ENCODE measurements at places on chromosomes 3 and 15.

DNA sequence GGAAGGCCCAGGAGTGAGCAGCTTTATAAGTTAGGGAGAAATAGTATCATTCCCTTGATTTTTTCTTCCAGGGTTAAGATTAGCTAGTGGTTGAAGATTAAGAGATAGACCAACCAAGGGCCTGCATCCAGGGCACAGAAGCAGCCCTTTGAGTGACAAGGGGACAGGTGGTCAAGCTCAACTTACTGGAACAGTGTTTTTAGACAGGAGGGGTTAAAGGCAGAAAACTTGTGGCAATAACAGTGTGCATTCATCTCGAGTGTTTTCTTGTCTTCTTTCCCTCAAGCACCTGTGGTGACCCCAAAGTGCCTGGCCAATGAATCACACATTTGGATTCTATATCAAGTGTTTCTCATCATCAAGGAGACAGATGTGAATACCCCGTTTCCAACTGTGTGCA is 267.5 kb downstream of the PDCD6IP start:
- DNase-seq, result no peak

- DNase-seq, result no peak
Measured at GRCh38 chr3:129413687-129414506, 14.5 kb downstream of the EFCAB12 start.

GRCh38 chr15:69403594-69403993 is 10.6 kb upstream of the KIF23 start:
- DNase-seq, result no peak

GRCh38 chr3:136885357-136886213 is 23.6 kb downstream of the NCK1 start:
- no peak for DNase-seq

GRCh38 chr3:154943981-154944380 is 136.1 kb upstream of the MME start:
- DNase-seq, result no peak

- DNase-seq, result no peak
Measured at GRCh38 chr3:196963631-196963953, 5.0 kb downstream of the PIGZ start.

- DNase-seq, result no peak
Measured at GRCh38 chr3:87206070-87206469, 21.0 kb upstream of the CHMP2B start.

DNA sequence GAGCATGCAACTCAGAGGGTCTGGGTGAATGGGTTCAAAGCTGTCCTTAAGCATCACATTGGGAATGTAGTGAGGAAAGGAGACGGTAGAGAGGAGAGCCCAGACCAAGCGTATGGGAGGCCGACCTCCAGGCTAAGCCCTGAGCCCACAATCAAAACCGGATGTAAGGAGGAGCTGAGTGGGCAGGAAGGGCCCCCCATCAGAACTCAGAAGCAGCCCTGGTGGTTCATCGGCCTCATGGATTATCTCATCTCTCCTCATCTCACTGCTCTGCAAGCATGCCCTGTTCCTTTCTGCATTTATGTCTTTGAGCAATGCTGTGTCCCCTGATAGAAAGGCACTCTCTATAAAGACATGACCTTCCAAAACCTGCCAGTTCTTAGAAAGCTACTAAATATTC is 6.2 kb downstream of the HDC start:
- no peak for DNase-seq

GRCh38 chr15:85168642-85169173 is 187.1 kb downstream of the PDE8A start:
- DNase-seq, result peak; percentile 21

DNA sequence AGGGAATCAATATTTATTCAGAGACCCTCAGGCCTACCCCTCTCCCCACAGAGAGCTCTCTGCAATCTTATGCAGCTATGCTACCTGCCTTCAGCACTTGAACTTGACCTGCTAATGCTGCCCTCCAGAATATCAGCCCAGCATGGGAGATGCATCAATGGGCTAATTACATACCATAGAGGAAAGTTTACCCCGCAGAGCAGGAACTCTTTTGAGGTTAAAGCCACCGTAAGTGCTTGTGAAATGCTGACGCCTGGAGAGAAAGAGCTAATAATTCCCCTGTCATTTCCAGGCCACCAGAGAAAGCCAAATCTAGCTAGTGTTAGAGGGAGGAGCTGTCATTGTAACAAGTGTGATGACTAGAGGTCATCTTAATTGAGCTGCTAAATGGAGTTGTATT is 127.5 kb downstream of the CHST2 start:
- DNase-seq, result no peak

DNA sequence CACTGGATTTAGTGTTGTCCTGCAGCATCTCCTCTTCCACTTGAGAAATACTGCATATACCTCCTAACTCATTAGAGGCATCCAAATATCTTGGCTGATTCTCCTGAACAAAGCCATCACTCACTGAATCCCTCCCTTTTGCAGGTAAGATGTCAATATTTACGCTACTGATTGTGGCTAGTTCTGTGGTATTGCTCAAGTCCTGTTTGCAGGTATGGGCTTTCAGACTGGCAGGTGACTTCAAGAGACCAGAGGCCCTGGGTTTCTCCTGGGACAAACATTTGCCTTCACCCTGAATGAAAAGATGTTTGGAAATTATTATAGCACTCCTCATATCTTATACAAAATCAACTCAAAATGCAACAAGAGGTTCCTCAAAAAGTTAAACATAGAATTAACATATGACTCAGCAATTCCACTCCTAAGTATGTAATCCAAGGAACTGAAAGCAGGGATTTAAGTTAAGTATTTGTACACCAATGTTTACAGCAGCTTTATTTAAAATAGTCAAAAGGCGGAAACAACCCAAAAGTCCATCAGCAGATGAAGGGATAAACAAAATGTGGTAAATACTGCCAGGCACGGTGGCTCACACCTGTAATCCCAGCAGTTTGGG is 18.6 kb downstream of the NEK4 start:
- no peak for DNase-seq

DNA sequence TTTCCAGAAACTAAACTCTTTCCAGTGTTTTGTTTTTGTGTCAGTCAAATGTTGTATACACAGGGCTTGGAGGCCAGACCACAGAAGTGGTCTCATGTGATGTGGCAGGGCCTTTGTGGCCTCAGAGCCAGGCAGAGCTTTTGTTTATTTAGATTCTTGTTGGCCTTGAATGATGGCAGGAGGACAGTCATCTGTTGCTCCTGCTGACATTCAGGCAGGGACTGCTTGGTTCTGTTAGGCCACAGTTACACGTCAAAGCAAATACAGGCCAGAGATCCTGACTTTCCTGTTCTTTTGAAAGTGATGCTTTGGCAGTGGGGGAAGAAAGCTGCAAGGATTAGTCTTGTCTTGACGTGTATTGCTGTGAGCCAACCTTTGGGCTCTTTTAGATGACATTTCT is 325.1 kb downstream of the CACNA2D3 start:
- DNase-seq, result no peak

DNA sequence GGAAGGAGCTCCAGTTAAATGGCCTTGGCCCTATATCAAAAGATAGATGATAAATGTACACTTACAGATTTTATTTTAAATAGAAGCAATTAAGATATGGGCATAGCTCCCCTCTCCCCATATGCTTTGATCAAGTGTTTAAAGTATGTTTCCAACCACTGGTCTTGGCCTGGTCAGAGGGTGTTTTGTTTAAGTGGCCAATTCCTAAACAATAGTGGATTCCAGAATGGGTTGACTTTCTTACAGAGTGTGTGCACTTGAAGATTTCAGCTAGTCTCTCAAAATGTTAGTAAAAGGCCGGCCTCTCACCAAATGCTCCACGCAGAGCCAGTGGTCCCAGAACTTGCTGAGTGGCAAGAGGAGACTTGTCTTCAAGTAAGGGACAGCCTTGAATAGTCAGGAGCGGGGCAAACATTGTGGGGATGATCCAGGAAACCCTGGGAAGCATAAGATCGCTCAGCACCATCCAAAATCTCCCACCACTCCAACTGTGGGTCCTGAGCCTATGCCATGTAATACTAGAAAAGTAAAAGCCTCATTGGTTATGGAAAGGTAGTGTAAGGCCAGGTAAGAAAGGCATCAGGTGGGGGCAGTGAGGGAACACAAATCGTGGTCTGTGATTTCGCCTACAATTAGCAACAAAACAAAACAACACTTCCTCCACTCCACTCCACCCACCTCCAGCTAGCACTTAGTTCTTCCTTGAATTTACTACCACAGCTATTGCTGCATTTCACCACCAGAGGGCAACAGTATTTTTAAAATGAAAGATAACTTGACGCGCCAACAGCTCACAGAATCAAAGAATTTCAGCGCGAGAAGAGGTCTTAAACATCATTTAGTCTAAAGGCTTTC is 4.8 kb downstream of the RARRES1 start:
- peak; percentile 18 for DNase-seq

GRCh38 chr3:127678611-127679533 is 6.1 kb downstream of the ABTB1 start:
- DNase-seq, result no peak

GRCh38 chr3:32391643-32392535 is at the start of gene CMTM7:
CMTM7 (plus strand) TSS chr3:32391853; CDS start chr3:32391907, 54 bp downstream.
- no peak for DNase-seq

DNA sequence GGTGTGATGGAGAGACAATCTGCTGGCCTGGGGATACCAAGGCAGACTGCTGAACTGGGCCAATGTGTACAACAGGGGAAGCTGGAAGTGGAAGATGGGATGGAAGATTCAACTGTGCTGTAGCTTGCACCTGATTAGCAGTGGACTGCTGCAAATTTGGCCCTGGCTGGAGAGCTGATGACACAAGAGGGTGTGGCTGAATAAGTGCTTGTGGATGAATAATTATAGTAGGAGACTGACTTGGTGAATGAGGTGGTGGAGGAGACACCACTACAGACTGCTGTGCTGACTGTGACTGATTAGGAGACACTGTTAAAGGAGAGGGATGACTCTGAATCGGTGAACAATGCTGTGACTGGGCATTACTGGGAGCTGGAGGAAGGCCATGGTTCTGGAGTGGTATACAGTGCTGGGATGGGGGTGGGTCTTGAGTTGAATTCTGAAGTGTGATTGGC is 52.5 kb downstream of the PHC3 start:
- no peak for DNase-seq

GRCh38 chr15:79820820-79821219 is 76.0 kb downstream of the MTHFS start:
- DNase-seq, result no peak

DNA sequence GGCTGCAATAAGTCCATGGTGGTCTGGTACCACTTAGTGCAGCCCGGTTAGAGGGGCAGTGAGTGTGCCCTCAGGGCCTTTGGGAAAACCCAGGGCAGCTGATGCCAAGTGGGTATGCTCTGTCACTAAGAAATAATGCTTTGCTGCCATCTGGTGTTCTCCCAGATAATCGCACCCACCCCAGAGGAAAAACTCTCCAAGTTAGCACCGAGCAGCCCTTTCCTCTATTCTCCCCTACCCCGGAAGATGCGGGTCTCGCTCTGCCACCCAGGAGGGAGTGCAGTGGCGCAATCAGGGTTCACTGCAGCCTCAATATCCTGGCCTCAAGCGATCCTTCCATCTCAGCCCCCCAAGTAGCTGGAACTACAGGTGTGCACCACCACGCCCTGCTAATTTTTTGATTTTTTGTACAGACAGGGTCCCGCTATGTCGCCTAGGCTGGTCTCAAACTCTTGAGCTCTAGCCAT is 21.3 kb upstream of the DAPK2 start:
- peak; percentile 38 for DNase-seq

GRCh38 chr3:65556934-65557577 is 481.7 kb downstream of the MAGI1 start:
- no peak for DNase-seq

GRCh38 chr3:42688487-42689420 is 3.4 kb downstream of the KLHL40 start:
- DNase-seq, result no peak

DNA sequence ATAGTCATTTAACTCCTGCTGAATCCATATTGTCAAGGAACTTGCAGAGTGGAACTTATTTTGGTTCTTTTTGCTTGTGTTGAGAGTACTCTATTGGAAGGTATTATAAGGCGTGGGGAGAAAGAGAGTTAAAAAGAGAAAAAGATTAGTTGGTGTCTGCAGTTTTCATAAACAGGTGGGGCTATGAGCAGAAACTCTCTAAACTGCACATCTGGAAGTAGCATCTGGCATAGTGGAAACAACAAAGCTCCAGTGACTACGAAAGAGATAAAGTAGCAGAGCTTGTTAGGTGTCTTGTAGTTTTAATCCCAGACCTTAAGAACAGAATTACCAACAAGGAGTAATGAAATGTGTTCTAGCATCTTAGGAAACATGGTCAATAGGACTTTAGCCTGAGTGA is 148.8 kb upstream of the SGO1 start:
- no peak for DNase-seq

- DNase-seq, result no peak
Measured at GRCh38 chr3:88713233-88713691, 394.2 kb upstream of the EPHA3 start.

DNA sequence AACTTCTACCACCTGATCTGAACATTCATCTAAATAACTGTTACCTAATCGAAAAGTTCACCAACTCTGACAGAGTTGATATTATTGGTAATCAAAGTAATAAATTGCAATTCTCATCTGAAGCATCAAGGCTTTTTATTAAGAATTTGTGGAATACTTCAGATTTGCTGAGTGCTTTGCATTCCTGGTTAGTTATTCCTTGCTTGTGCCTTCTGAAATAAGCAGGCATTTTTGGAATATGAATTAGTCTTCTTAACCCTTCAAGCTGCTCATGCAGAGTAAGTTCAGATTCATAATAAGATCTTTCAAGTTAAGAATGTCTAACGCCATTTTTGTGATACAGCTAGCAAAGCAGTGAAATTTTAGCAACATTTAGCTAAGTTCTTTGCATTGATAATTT is 188.5 kb downstream of the ALCAM start:
- DNase-seq, result no peak

- no peak for DNase-seq
Measured at GRCh38 chr3:145094355-145094941, 1066.5 kb downstream of the PLOD2 start.

- no peak for DNase-seq
Measured at GRCh38 chr3:111359261-111360030, 182.6 kb upstream of the CD96 start.
